Fibroblast of skin of right biceps (primary cell): ENCODE measurements at places on chromosomes 1 and 21.
A peak's percentile ranks its signal among the peaks of the same experiment; 100 is the strongest.

- no peak for DNase-seq
Measured at GRCh38 chr1:77781683-77782082, 2.2 kb downstream of the MIGA1 start.

GRCh38 chr1:35120458-35121133 lies 41.4 kb downstream of the ZMYM1 start:
- no peak for DNase-seq

- peak; percentile 59 for DNase-seq
Measured at GRCh38 chr21:44820851-44821250, 3.0 kb upstream of the SUMO3 start.

DNA sequence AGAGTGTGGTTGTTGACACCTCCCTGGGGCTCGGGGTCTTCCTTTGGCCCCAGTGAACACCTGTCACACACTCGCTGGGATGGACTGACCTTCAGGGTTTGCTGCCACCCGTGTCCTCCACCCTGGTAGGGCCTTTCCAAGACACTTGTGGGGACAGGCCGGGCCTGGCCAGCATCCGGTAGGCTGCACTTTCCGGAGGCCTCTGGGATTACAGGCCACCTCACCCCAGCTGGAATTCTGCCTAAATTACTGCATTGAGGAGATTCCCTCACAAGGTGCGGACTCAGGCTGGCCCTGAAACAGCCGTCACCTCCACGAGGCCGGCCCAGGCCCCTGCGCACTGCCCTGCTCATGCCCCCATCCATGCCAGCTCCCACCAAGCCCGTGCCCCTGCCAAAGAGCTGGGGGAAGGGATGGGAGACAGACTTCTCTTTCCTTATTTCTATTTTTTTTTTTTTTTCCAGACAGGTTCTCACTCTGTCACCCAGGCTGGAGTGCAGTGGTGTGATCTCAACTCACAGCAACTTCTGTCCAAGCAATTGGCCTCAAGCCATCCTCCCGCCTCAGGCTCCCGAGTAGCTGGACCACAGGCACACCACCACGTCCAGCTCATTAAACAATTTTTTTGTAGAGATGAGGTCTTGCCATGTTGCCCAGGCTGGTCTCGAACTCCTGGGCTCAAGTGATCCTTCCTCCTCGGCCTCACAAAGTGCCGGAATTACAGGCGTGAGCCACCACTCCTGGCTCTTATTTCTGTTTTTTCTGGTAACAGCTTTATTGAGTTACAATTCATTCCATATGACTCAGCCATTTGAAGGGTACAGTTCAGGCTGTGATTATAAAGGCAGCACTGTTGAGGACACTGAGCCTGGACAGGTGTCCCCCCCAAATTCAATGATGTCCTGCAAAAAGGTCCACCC lies 11.3 kb downstream of the CSTB start:
- peak; percentile 24 for DNase-seq

DNA sequence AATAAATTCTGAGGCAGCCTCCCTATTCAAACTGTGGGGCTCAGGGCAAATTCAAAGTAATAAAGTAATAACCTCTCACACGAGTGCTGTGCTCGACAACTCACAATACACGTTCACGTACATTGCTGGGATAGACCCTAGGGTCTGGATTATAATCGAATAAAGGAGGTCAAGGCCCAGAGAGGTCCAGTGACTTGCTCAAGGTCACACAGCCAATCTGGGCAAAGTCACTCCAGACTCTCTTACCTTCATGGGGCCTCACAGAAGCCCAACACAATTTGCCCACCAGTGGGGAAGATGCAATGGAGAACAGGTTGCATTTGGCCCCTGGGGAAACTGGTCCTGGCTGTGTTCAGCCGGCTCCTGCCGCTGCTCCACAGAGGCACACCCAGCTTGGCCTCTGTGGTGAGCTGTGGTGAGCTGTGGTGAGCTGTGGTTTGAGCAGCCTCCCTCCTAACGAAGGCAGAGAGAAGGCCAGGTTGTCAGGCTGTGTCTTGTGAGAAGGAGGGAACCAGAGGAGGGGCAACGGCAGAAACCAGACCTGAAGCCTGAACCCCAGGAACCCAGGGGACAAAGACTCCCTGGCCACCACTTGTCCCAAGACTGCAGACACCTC lies 35.1 kb downstream of the NUAK2 start:
- peak; percentile 43 for DNase-seq

GRCh38 chr1:167695756-167696561 lies 25.8 kb upstream of the MPZL1 start:
- no peak for DNase-seq

DNA sequence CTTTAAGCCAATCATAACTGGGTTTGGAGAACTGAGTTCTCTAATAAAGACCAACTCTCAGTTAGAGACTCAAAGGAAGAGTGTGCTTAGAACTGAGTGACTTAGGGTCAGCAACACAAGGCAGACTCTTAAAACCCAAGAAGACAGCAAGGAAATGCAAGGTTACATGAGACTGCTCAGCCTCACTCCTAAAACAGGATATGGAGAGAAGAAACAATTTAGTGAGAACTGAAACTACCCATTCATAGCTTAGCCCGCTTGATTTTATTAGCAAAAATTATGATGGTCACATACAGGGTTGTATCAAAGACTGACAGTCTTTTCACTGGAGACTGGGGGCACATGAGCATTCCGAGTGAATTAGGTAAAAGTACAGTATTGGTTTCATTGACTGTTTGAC lies 78.9 kb upstream of the DMRTA2 start:
- no peak for DNase-seq

DNA sequence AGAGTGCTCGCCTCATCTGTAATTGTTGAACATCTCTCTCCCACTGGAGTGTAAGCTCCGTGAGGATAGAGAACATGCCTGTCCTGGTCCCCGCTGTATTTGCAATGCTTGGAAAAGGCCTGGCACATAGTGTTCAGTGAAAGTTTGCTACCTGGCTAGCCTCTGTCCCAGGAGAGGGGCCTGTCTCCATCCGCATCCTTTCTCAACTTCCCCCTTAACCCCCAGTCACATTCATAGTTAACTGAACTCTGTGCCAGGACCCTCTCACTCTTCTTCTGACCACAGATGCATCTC lies 15.2 kb downstream of the SPOCD1 start:
- no peak for DNase-seq
